ENCODE measurements at places on chromosomes 2 and 18.

GRCh38 chr18:59300676-59301285 lies 17.7 kb downstream of the CPLX4 start:
- no peak for DNase-seq

DNA sequence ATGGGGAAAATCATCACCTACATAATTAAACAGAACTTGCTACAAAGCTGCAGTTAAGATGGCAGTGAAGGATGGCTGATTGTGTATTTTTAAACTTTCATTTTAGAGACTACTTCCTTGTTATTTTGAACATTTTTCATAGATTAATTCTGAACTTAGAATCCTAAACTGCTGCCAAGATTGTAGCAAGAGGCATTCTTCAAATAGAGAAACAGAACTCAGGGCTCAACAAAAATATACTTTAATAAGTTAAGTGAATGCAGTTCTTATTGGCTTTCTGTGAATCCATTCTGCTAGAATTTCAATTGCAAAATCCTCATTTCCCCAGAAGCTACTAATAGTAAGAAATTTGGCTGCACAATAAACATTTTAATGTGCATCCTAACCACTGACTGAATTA lies 160.3 kb downstream of the L3MBTL4 start:
- no peak for DNase-seq

DNA sequence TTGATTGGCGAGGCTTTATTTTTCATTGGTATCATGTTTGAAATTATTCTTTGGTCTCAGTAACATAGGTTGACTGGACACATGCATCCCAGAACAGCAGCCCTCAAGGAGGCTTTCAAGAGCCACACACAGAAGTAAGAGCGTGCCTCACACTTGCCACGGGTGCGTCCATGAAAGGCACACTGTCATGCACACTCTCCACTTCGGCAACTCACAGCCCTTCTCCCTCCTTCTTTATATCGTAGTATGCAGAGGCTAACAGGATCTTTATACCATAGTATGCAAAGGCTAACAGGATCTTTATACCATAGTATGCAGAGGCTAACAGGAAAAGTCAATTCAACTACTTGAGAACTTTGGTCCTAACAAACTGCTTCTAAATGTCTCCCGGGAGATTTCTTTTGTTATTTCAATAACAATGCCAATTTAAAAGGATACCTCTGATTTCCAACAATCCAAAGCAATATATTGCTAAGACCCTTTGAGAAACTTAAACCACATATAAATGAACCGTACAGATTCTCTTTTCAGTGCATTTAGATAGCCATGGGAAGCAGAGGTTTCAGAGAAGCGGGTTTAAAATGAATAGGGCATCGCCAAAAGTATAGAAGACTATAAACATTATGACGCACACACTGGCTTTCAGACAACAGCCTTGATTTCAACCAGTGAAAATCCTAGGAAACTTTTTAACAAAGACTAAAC lies 26.5 kb upstream of the ZNF516 start:
- no peak for DNase-seq

- DNase-seq = no peak
Observed at GRCh38 chr2:16109368-16109820, 169.0 kb downstream of the MYCN start.

- no peak for DNase-seq
Observed at GRCh38 chr2:107737756-107738155, 88.9 kb upstream of the RGPD4 start.

GRCh38 chr18:61241260-61241853 lies 91.9 kb upstream of the CDH20 start:
- DNase-seq = no peak

- DNase-seq = no peak
Observed at GRCh38 chr2:73292906-73293533, 328 bp downstream of the EGR4 start.

DNA sequence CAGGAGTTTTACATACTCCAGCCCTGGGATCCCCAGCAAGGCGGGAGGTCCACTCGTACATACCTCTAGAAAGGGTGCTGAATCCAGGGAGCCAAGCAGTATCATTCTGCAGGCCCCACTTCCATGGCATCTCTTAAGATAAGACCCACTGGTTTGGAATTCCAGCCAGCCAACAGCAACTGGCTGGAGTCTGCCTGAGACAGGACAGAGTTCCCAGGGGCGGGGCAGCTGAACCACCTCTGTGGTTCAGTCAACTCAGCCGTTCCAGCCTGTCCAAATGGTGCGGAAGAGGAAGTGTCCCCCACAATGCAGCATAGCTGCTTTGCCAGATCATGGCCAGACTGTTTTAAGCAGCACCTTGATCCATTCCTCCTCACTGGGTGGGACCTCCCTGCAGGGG lies 33.2 kb downstream of the ZNF892 start:
- DNase-seq = no peak

DNA sequence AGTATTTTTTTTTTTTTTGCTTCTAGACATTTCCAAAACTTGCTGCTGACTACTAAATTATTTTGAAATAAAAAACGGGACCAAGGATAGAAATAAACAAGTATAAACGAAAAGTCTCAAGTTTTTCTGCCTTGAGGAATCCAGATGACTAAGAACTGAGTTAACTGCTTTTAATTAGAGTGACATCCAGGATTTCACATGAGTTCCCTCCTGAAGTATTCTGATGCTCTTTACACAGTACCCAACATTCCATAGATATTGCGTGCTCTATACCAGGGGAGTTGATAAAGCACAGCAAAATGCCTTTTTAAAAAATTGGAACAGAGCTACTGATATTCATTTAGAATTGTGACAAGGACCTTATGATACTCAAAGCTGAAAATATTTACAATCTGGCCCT lies 618.0 kb downstream of the CCDC85A start:
- no peak for DNase-seq

- no peak for DNase-seq
Observed at GRCh38 chr2:240514631-240515030, 43.2 kb downstream of the ANKMY1 start.

DNA sequence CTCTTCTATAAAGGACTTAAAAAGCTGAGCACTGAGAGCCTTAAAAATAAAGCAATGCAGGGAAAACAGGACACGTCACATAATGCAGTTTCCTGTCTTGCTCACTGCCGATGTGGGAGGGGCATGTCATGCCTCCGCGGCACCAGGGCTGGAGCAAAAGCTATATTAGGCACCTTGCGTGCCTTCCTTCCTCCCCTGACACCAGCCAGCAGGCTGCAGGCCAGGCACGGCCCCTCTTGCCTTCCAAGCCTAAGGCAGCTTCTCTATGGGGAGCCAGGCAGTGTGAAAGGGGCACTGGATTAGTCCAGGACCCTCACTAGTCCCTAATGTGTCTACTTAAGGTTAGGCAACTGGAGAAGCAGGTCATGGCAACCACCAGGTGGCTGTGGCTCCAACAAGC lies 26.3 kb downstream of the MRPL35 start:
- DNase-seq = peak; percentile 15

GRCh38 chr18:12772111-12772510 lies 69.3 kb downstream of the PSMG2 start:
- no peak for DNase-seq

DNA sequence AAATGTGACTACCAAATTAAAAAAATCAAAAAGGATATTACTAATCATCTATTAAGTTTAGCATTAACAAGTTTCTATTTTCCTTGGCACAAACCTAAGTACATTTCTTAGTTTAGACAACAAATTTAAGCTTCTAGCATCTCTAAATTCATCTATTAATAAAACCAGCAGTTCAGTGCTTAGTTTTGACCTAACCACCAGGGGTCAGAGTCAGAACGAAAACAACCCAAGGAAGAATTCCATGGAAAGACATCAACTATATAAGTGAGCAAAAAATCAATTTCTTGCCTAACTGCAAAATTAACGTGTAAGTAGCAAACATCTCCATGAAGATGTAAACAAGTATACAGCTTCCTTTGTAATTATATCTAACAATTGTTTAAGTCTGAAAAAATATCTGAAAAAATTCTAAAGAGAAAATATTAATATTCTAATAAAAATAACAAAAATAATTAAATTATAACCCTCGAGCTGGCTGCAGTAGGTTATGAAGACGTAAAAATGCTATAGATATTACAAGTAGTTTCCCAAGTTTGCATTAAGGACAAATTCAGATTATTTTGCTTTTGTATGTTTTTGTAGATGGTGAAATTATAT lies 83.7 kb downstream of the CERKL start:
- DNase-seq = no peak

GRCh38 chr2:74019516-74019915 lies 34.8 kb downstream of the TET3 start:
- no peak for DNase-seq

- DNase-seq = no peak
Observed at GRCh38 chr2:380772-381171, 92.9 kb upstream of the ALKAL2 start.

DNA sequence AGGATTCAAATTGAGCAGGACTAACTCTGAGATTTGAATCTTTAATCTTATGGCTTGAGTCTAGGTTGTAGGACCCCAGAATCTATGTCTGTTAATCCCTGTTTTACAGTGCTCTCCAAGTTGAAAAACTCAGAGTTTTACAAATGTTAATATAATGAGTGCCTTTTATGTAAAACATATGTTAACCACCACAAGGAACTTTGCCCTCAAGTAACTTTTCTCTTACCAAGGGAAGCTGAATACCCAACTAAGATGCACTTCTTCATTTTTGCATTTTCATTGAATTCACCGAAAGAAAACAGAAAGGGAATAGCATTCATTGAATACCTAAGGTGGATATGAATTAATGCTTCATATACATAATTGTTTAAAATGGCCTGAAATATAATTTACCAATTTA lies 338.1 kb downstream of the RPRM start:
- no peak for DNase-seq

DNA sequence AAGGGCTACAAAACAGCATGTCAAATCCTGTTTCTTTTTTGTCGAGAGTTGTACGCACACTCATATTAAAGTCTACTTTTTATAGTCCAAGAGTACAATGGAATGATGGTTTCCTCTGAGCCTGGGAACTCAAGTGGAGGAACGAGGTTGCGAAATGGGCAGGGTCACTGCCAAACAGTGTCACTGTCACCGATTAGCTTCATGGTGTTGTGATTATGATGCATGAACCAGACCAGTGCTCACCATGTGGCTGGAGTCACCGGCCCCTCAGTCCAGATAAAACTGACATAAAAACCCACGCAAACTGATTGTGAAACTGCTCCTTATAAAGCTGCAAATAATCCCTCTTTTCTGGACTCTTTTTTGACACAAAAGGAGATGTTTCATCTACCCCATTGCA lies 122.0 kb downstream of the COPS8 start:
- DNase-seq = no peak

GRCh38 chr2:29336341-29337241 lies 221.4 kb downstream of the CLIP4 start:
- DNase-seq = no peak

DNA sequence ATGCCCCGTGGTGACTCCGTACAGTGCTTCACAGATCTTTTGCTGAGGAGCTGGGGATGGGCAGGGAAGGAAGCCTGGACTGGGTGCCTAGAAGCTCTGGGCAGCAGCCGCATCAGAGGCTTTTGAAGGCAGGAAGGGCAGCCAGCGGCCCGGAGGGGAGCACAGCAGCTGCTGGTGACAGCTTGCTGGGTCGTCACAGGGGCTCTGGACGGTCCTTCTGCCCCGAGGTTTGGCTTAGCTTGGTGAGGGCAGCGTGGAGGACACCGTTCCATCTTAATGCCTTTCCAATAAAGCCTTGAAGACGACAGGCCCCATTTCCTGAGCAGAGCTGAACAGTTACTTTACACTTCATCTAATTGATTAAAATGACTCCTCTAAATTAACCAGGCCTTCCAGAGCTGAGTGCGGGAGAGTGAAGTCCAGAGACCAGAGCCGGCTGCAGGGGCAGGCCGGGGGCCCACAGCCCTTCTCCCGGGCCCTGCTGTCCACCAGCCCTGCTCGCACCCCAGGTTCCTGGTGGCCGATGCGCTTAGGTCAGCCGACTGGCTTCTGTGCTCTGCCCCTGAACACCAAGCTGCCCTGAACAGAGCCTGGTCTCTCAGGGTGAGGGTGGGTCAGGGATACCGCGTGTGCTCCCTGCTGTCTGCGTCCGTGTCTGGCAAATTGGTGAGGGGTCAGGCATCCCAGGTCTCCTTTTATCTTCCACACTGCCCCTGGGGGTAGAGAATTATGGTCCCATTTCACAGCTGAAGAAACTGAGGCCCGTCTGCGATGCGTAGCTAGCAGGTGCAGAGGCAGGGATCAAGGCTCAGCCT lies 43.5 kb downstream of the RRM2 start:
- no peak for DNase-seq

- DNase-seq = no peak
Observed at GRCh38 chr2:163369111-163369510, 366.7 kb downstream of the FIGN start.

DNA sequence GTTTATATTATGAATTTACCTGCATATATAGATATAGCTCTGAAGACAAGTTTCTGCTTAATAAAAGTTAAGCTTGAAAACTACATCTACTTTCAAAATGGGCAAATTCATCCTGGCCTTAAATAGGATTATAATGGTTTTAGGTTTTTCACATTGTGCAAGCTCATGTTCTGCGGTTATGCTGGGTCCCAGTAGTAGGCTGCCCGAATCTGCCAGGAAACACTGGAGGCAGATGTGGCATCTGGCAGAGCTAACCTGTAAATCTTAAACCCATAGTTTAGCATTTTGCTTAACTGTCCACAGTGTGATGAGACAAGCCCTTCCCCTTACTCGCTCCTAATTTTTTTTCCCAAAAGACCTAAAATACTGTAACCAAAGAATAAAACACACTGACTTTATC lies 234.2 kb downstream of the TCF4 start:
- DNase-seq = no peak

GRCh38 chr2:162196638-162197037 lies 44.6 kb upstream of the GCG start:
- no peak for DNase-seq

- DNase-seq = no peak
Observed at GRCh38 chr2:228417526-228417925, 236.0 kb upstream of the SPHKAP start.

- no peak for DNase-seq
Observed at GRCh38 chr2:46144133-46144800, 152.9 kb upstream of the EPAS1 start.

DNA sequence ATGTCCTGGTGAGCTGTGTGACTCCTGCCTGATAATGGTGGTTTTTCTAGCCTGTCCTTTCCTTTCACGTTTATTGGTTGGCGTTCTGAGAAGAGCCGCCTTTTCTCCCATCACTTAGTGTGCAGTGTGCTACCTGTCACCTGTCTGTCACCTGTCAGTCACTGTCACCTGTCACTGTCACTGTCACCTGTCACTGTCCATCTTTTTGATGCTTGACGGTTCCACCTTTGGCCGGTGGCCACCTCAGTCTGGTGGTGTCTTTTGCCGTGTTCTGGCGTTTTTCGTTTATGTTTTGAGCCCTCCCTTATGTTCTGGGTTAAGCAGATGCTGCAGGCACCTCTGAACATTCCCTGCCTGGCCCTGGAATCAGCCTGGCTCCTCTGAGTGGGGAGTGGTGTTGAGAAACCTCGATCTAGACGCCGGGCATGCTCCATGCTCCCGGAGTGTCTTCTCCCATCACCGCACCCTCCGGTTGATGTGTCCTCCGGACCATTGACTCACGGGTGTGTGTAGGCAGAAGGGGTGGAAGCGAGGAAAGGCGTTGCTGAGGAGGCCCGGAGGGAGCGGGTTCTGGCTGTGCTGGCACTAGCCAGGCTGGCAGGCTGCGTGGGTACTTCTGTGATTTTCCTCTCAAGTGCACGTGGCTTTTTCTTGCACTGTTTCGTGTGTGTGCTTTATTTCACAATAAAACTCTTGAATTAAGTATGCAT lies 20.7 kb downstream of the DTYMK start:
- no peak for DNase-seq
